ENCODE measurements at places on chromosomes 2 and 18.
A peak's percentile ranks its signal among the peaks of the same experiment; 100 is the strongest.

- DNase-seq = no peak
These were observed 80.5 kb downstream of the CDH19 start for GRCh38 chr18:66523219-66523991.

DNA sequence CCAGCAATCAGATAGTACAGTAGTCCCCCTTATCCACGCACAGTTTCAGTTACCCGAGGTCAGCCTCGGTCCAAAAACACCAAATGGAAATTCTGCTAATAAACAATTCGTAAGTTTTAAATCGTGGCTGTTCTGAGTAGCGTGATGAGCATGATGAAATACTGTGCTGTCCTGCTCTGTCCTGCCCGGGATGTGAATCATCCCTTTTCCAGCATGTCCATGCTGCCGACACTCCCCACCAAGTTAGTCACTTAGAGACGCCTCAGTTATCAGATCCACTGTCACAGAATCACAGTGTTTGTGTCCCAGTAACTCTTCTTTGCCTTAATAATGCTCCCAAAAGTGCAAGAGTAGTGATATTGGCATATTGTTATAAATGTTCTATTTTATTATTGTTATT lies 62.1 kb downstream of the MEX3C start:
- no peak for DNase-seq

GRCh38 chr18:5106730-5107129 lies 90.3 kb downstream of the AKAIN1 start:
- no peak for DNase-seq

DNA sequence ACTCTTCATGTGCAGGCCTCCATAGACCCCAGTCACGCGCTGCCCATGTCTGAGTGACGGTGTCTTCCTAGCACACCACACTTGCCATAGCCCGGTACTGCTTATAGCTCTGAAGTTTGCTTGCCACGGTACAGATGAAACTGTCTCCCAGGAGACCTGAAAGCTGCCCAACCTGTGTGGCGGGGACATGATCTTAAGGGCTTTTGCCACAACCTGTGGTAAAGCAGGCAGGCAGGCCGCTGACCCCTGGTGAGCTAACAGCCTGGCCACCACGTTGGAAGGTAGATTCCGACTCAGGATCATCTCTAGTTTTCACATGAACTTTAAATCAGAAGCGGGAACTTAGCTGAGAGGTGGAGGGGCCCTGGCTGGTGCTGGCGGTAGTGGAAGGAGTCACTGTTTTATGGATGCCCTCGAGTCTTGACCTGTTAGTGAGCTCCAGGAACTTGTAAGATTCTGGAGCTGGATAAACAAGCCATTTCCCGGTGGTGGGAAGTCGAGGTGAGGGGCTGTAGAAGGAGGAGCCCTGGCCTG lies 153.3 kb downstream of the ZNF236 start:
- DNase-seq = no peak

- no peak for DNase-seq
These were observed 29.0 kb downstream of the LPIN1 start for GRCh38 chr2:11775384-11775783.

DNA sequence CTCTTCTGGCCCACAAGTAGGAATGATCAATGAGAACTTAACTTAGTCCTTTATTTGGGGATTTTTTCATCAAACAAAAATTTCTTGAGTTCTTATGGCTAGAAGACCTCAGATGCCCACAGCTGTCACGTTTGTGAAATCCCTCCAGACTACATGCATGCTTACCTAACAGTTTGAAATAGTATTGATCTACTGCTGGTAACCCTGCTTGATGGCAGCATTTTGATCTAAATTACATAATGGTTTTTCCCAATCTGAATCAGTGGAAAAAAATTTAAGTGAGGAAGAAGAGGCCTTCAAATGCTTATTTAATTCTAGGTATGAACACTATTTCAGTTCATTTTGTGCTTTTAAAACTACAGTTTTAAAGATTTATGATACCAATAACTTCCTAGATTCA lies 13.9 kb downstream of the ERMN start:
- no peak for DNase-seq

GRCh38 chr2:206471524-206472062 lies 28.3 kb downstream of the ADAM23 start:
- DNase-seq = no peak

DNA sequence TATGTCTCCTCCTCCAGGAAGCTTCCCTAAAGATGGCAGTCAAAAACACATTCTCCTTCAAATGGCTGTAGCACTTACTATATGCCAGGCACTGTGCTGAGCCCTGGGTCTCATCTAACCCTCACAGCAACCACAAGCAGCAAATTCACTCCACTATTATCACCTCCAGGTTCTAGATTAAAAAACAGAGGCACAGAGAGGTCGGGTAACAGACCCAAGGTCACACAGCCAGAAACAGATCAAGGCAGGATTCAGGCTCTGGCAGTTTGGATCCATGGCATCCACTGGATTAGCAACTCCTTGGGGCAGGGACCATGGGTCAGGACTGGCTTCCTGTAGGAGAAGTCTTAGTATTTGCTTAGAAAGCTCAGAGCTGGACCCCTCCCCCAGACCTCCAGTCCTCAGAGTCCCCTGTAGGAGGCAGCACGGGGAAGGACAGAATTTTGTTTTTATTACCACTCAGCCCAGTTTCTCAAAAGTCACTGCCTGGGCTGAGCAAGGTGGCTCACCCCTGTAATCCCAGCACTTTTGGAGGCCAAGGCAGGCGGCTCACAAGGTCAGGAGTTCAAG lies 34.4 kb downstream of the ZFP36L2 start:
- no peak for DNase-seq

DNA sequence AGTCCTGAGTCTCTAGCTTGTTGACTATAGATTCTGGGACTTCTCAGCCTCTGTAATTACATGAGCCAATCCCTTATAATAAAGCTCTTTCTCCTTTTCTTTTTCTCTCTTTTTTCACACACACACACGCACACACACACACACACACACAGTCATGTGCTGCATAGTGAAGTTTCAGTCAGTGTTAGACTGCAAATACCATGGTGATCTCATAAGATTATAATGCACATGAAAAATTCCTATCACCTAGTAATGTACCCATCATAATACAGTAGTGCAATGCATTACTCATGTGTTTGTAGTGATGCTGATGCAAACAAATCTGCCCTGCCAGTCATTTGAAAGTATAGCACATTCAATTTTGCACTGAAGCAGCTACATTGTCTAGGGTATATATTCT lies 558.2 kb downstream of the SUCLG1 start:
- peak; percentile 45 for DNase-seq

DNA sequence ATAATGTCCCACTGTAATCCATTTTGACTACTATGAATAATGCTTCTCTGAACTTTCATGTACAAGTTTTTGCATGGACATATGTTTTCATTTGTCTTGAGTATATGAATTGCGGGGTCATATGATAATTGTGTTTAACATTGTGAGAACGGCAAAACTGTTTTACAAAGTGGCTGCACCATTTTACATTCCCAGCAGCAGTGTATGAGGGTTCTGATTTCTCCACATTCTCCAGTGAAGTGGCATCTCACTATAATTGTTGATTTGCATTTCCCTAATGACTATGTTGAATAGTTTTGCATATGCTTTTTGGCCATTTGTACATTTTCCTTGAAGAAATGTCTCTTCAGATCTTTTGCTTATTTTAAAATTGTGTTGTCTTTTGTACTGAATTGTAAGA lies 20.1 kb downstream of the NCOA1 start:
- no peak for DNase-seq

DNA sequence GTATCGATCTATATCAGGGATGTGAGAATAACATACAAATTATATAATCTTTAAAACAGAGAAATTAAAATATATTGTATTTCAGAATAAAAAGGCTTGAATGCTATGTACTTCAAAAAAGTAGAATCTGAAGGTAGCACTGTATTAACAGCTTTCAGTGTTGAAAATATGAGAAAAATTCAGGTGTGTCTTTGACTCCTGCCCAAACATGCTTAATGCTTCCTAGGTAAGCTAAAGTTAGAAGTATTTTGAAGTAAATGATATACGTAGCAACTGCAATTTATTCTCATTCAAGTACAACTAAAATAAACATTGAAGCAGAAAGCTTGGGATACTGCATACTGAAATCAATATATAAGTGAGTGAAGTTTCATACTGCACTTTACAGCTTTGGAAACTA lies 1082.0 kb upstream of the ACVR2A start:
- DNase-seq = no peak

GRCh38 chr2:202034249-202035088 lies 814 bp downstream of the FZD7 start:
- no peak for DNase-seq

- no peak for DNase-seq
These were observed 342.9 kb downstream of the PARD3B start for GRCh38 chr2:204888222-204888621.

GRCh38 chr2:113149553-113150257 lies 22.3 kb downstream of the IL1RN start:
- no peak for DNase-seq

GRCh38 chr2:238640486-238640885 lies 207.4 kb upstream of the TWIST2 start:
- no peak for DNase-seq

- DNase-seq = no peak
These were observed 763.2 kb upstream of the ZEB2 start for GRCh38 chr2:145283131-145283530.

- DNase-seq = no peak
These were observed 139.6 kb upstream of the CYP1B1 start for GRCh38 chr2:38215522-38215921.

DNA sequence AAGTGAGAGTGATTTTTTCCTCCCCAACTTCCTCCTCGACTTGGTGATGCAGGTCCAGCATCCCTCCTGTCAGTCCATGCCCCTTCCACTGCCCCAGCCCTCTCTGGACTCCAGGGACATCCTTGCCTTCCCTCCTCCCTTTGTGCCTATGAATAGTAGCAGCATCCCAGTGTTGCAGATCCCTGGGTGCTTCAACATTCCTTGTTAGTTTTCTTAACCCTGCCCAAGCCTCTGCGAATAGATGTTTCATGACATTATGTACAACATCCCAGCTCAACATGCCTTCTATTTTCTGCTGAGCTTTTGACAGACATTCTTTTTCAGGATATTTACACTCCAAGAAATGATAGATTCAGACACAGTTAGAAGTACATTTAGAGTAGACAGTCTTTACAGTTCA lies 35.3 kb upstream of the CCDC150 start:
- DNase-seq = no peak

DNA sequence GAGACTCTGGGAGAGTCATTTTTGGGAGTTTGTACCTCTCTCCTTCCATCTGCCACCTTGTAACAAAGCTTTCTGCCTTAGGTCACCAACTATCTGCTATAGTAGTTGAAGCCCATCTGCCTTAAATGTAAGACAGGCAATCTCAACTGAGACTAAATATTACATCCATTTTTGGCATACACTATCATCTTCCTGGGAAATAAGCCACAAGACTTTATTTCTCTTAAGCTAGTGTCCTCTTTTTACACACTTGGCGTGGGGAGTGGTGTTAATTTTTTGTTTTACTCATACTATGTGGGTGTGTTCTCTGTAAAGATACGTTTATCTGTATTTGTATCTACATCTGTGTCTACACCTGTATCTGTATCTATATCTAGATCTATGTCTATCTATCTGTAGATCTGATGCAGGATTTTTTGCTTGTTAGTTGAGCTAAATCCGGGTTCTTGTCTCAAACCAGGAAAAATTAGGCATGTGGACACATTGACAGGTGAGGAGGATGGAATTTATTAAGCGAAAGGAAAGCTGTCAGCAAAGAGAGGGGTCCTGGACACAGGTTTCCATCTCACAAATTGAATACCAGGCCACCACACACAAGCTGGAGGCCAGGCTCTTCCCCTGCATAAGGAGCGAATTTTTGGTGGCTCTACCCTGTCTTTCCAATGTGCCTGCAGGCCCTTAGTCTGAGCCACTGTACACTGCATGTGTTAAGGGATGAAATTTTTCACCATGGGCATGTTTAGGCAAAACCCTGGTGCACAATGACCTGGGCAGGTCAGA lies 64.8 kb upstream of the RND3 start:
- no peak for DNase-seq

DNA sequence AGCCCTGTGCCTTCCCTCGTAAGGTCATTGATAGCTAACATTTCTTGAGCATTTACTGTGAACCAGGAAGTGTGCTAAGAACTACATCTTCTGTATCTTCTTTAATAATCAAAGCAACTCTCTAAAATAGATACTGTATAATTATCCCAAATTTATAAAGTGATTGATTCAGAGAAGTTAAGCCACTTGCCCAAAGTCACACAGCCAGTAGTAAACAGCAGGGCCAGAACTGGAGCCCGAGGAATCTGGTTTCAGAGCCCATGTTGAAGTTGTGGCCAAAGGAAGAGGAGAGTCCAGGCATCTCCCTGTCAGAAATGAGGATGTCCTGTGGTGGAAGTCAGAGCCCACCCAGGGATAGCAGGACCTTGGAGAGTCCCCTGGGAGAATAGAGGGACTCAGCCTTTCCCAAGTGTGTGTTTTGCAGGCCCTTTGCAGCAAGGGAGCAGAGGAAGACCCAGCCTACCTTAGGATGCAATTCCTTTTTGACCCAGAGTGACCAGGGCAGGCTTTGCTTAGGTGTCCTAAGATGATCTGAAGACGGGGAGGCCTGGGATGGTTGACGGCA lies 134.2 kb downstream of the DYSF start:
- no peak for DNase-seq

DNA sequence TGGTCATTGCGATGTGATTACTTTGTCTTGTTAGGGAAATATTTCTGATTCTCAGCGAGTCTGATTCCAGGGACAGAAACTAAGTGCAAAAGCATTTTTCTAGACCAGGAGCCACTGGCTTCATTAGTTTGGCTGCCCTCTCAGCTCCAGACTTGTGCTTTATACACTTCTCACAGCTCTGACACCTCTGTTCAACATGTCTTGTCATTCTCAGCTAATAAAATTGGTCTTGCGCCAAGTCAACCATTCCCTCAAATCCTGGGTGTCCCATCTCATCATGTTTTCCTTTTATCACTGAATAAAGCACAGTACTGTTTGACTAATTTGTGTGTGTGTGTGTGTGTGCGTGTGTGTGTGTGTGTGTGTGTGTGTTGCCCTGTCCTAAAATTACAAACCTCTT lies 215.5 kb upstream of the EPHA4 start:
- no peak for DNase-seq

- peak; percentile 15 for DNase-seq
These were observed 363.3 kb upstream of the SMIM21 start for GRCh38 chr18:75790796-75791195.

GRCh38 chr2:46704593-46704992 lies 211.0 kb downstream of the MCFD2 start:
- no peak for DNase-seq

GRCh38 chr18:8163286-8163959 lies 445.8 kb upstream of the RAB12 start:
- no peak for DNase-seq

DNA sequence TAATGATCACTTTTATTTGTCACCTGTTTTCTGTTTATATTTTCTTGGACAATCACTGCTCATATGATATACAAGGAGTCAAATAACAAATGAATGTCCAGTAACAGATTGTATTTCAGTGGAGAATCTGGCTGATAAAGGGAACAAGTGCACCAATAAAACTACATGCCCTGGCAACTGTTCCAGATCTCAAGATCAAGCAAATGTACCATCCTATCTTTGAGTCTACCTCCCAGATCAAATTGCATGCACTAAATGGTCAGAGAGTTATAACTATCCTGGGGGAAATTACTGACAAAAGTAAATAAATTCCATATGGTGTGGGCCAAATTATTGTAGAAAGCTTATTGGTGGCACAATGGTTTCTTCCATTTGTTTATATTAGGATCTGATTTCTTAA lies 452.8 kb downstream of the MBD2 start:
- DNase-seq = no peak

GRCh38 chr18:75621818-75622217 lies 194.3 kb upstream of the SMIM21 start:
- DNase-seq = no peak

Measured in fibroblast of skin of left biceps (primary cell).